IMR-90 (cell line): ENCODE measurements at places on chromosomes 6 and 20.

- H3K27ac ChIP-seq: no peak overlapping the region
- no peaks in the 10 kb centered on the region for H3K27me3 ChIP-seq
- DNase-seq: peak; percentile 69
- no peak overlapping the region for H3K4me3 ChIP-seq
- peaks cover 2% of the 10 kb centered on the region; the same call in 1 of the 2 replicates for H3K36me3 ChIP-seq
Measured at GRCh38 chr6:39892490-39893129, 41.7 kb downstream of the MOCS1 start.

DNA sequence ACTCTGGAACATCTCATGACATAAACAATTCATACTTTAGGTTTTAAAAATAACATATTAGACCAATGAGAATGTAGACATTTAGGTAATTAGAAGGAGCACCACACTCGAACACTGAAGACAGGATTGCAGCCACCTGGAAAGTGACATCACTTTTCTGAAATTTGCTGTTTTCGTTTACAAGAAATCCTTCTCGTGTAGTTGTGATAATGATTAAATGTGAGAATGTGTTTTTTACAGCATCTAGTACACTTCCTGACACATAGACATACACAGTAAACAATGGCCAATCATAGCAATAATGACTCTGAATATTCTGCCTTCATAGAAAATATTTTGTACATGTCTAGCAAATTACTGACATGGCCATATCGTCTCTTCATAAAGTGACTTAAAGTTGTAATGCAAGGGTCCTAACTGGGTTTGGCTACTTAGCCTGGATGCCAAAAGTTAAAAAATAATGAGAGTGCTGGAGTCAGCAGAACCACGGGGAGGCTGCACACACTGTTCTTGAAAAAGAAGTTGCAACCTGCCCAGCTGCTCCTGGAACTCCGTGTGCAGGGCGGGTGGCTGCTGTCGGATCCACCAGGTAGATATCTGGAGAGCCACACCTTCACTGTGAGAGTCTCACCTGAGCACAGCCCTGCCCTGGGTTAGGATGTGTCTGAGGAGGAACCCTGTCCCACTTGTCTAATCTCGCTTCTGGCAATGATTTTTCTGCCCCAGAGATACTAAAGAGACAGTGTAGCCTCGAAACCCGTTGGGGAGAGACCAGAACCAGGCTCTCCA is 212.9 kb downstream of the QKI start:
- DNase-seq: no peak
- no peak overlapping the region for H3K4me3 ChIP-seq
- H3K27me3 ChIP-seq: no peaks in the 10 kb centered on the region; the same call in 1 of the 2 replicates
- H3K4me1 ChIP-seq: no peaks in the 10 kb centered on the region

DNA sequence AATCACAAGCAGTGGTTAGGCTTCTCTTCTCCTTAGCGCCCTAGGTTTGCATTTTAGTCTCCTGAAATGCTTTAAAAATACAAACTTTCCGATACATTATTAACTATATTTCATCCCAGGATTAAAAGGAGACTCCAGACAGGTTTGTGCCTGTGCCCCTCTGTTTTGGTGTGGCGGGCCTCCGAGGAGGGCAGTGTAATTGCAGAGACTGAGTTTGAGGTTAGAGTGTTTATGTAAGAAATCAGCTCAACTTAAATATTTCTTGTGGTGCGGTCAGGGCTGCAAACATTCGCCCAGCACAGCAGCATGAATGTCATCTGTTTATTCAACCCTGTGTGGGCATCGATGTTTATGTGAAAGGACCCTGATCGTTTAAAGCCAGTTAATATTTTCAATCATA is 130.4 kb upstream of the AKAP12 start:
- no peak overlapping the region for H3K4me3 ChIP-seq
- no peaks in the 10 kb centered on the region for H3K36me3 ChIP-seq
- H3K27me3 ChIP-seq: peaks cover 36% of the 10 kb centered on the region
- peak; percentile 84 for DNase-seq

DNA sequence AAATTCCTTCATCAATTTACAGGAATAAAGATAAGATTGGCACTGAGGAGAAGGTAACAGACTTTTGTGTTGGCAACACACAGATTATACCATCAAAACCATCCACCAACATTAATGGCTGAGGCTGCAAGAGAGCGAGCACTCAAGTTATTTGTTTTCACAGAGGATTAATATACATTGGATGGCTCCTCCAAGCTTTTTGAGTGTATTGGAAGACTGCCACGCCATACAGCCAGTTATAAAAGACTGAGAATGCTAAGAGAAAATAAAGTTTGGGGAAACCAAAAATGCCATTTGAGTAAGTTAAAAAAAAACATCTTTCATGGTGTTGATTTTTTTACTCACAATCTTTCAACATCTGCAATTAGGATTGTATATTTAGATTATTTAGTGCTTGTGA is 973.8 kb upstream of the SLC35B3 start:
- H3K27ac ChIP-seq: no peak overlapping the region
- H3K4me3 ChIP-seq: no peak overlapping the region
- no peaks in the 10 kb centered on the region for H3K36me3 ChIP-seq
- H3K27me3 ChIP-seq: no peaks in the 10 kb centered on the region

DNA sequence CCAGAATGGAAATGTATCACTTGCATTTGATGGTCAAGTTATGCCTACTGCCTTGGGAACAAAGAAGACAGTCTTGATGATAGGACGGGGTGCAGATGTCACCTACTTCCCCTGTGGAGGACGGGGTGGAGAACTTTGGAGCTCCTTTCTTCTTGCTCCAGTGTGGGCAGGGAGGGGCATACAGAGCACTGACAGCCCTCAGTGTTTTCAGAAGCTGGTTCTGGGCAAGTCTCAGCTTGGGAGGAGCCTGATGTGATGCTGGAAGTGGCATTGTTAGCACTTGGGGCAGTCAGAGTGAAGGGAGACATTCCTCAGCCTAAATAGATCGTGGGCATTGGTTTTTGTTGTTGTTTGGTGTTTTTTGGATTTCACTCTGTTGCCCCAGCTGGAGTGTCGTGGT is 59.7 kb downstream of the SYNJ2 start:
- no peaks in the 10 kb centered on the region for H3K27me3 ChIP-seq
- DNase-seq: no peak
- H3K36me3 ChIP-seq: peaks cover 25% of the 10 kb centered on the region
- H3K4me3 ChIP-seq: no peak overlapping the region
- peaks cover 43% of the 10 kb centered on the region for H3K4me1 ChIP-seq

DNA sequence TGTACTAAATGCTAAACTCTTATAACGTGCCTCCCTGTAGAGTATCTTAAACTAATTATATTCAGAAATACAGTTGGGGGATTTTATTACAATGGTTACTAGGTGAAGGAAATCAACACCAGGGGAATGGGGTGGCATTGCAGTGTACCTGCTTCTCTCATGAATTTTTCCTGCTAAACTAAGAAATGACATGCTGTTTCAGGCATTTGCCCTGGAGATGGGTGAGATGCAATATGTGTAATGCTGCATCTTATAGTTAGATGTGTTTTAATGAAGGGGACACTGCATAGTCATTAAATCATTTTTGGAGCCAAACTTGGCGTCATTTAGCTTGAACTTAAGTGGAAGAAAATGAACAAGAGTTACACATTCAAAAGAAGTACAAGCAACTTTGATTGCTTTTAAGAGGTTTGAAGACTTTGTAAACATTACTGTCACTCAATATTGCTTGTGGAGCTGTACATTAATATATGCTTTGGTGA is 4.3 kb downstream of the EYA4 start:
- no peak for DNase-seq
- no peaks in the 10 kb centered on the region for H3K27me3 ChIP-seq

DNA sequence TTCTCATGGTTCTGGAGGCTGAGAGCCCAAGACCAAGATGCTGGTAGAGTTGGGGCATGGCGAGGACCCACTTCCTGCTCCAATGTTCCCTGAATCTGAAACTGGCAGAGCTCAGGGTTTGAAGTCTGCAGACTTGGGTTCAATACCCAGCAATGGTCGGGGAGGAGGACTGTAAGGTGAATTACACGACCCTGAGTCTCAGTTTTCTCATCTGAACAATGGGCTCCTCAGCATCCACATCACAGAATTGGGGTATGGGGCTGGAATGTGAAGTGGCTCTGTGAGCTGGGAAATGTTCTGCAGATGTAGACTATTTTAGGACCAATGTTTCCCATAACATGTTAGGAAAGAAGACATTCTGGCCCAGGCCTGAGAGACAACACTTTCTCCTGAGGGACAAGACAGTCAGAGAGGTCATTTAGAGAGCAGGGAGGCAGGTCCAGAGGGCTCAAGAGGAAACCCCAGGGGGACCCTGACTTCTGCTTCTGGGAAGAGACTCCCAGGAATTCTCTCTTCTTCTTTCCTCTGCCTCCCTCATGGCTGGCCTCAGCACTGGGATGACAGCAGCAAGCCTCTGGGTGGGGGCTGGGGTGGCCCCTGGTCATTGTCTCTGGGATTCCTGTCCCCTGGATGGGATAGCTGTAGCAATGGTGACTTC is 141.3 kb upstream of the PMEPA1 start:
- H3K4me3 ChIP-seq: no peak overlapping the region
- DNase-seq: no peak
- no peaks in the 10 kb centered on the region; the same call in none of the 2 replicates for H3K27me3 ChIP-seq
- H3K4me1 ChIP-seq: no peaks in the 10 kb centered on the region

DNA sequence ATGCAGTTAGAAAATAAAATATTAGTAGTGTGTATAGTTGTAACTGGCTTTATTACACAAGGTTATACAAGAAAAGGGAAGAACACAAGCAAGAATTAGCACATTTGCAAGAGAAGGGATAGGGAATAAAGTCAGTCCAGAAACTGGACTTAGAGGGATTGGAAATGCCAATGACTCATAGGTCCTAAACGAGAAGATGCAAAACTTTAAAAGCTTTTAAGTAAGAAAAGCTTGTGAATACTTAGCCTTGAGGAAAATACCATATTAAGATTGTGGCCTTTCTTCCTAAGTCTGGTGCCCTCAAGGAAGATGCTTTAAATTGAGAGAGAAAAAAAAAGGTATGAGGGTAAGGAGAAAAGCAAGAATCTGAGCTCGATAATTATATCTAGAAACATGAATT is 102.3 kb upstream of the MCHR2 start:
- H3K4me1 ChIP-seq: no peaks in the 10 kb centered on the region
- H3K27ac ChIP-seq: no peak overlapping the region
- no peak overlapping the region for H3K4me3 ChIP-seq
- H3K27me3 ChIP-seq: peaks cover 5% of the 10 kb centered on the region

GRCh38 chr6:16657768-16658167 is 103.5 kb downstream of the ATXN1 start:
- no peak overlapping the region for H3K4me3 ChIP-seq
- H3K27ac ChIP-seq: no peak overlapping the region
- peaks cover 4% of the 10 kb centered on the region for H3K4me1 ChIP-seq
- H3K27me3 ChIP-seq: no peaks in the 10 kb centered on the region
- H3K36me3 ChIP-seq: peaks cover 24% of the 10 kb centered on the region
- no peak for DNase-seq

DNA sequence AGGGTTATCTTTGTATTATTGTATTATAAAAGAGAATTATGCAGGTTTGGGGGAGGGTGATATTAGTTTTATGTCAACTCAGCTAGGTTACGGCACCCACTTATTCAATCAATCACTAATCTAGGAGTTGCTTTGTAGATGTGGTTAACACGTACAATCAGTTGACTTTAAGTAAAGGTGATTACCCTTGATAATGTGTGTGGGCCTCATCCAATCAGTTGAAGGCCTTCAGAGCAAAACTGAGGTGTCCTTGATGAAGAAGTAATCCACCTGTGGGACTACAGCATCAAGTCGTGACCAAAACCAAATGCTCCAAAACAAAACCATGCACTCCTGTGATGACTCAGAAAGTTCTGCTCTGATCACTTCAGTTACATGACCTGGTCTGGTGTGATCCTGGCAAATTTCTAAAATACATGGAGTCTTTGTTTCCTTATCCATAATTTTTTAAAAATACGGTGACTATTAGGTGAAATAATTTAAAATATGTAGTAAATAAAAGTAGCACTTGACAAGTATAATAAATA is 114.1 kb downstream of the IYD start:
- H3K27ac ChIP-seq: no peak overlapping the region
- H3K36me3 ChIP-seq: no peaks in the 10 kb centered on the region
- no peaks in the 10 kb centered on the region for H3K27me3 ChIP-seq
- H3K4me1 ChIP-seq: no peaks in the 10 kb centered on the region

GRCh38 chr6:14671937-14672336 is 554.4 kb downstream of the CD83 start:
- H3K27me3 ChIP-seq: no peaks in the 10 kb centered on the region
- DNase-seq: no peak
- H3K36me3 ChIP-seq: no peaks in the 10 kb centered on the region
- no peak overlapping the region for H3K4me3 ChIP-seq

GRCh38 chr6:134593887-134594286 is 276.0 kb upstream of the SGK1 start:
- no peaks in the 10 kb centered on the region for H3K27me3 ChIP-seq
- no peak for DNase-seq
- H3K36me3 ChIP-seq: no peaks in the 10 kb centered on the region
- H3K27ac ChIP-seq: no peak overlapping the region
- peaks cover 6% of the 10 kb centered on the region; the same call in 1 of the 2 replicates for H3K4me1 ChIP-seq
- no peak overlapping the region for H3K4me3 ChIP-seq

- H3K4me1 ChIP-seq: no peaks in the 10 kb centered on the region
- H3K27ac ChIP-seq: no peak overlapping the region
- no peaks in the 10 kb centered on the region for H3K36me3 ChIP-seq
- no peak overlapping the region for H3K4me3 ChIP-seq
Measured at GRCh38 chr6:55319961-55320695, 7.1 kb upstream of the GFRAL start.

DNA sequence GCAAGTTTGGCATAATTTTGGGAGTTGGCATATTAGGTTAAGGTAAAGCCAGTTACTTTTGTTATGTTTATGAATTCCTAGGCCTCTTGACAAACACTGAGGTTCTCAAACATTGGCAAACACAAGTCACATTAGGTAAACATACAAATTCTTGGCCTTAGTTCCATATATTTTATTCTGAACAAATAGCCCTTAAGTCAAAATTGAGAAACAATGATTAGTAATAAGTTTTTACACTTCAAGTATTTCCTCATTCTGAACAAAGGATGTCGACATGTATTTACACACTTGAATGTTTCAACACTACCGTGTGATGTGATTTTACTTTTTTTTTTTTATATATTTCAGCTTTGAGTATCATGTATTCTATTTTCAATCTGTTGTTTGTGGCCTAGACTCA is 3.8 kb upstream of the ECHDC1 start:
- H3K27me3 ChIP-seq: no peaks in the 10 kb centered on the region
- H3K4me3 ChIP-seq: no peak overlapping the region
- H3K27ac ChIP-seq: no peak overlapping the region
- H3K36me3 ChIP-seq: no peaks in the 10 kb centered on the region
- DNase-seq: no peak
